ENCODE measurements at places on chromosomes 2 and 18.
A peak's percentile ranks its signal among the peaks of the same experiment; 100 is the strongest.

- no peak for DNase-seq
Measured at GRCh38 chr2:70247364-70248180, 856 bp downstream of the TIA1 start.

GRCh38 chr2:133685636-133686215 lies 117.5 kb upstream of the NCKAP5 start:
- no peak for DNase-seq

GRCh38 chr2:160574468-160575140 lies 81.0 kb upstream of the RBMS1 start:
- DNase-seq = no peak

GRCh38 chr2:117979911-117980701 lies 33.8 kb downstream of the CCDC93 start:
- DNase-seq = no peak

DNA sequence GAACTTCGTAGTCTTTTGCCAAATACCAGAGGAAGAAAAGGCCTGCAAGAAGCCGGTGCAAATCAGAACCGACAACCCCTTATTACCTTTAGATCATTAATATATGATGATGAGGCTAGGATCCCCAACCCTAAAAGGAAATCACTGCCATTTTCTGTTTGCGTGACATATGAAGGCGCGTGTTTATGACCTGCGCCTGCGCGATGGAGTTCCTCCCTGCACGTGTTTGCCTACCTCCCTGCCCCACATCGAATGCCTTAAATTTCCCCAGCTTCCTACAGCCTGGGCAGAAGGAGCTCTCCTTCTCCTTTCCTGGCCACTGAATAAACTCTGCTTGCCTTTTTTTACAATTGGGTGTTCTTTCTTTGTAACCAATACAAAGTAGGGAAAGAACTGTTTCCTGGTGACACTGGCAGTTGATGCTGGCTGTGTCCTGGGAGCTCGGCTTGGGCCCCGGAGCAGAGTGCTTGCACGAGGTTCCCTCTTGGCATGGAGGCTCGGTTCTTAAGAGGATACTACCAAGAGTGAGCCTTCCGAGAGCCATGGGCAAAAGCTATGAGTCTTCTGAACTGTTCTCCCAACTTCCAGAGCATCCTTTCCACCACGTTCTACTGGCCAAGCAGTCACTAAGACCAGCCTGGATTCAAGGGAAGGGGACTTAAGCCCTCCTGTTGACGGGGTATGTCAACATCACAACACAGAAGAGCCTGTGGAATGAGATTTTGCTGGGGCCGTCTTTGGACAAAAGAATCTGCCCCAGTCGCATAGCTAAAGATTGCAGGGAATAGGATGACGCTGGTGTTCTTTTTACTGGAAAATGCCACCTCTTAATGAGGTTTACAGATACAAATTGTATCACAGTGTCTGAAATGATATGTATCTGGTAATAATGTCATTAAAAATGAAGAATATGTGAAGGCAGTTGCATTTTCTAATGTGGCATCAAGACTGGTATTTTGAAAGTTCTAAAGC lies 179.8 kb downstream of the SH3BP4 start:
- DNase-seq = no peak

- DNase-seq = no peak
Measured at GRCh38 chr2:218885981-218886947, 5.6 kb downstream of the WNT10A start.

DNA sequence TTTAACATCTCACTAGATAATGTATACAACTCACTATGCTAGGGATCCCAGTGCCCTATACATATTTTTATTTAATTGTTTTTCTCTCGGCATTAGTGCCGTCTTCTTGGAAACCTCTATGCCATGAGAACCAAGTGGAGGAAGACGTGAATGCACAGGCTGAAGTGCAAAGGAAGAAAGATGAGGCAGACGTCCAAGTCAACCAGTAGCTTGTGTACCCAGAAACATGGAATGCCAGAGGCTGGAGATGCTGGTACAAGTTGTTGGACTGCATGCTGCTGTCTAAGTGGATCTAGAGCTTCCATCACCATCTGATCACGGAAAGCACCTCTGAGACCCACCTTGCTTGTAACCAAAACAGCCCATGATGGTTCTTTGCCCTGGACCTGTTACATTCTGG lies 12.5 kb upstream of the GEMIN6 start:
- DNase-seq = no peak

DNA sequence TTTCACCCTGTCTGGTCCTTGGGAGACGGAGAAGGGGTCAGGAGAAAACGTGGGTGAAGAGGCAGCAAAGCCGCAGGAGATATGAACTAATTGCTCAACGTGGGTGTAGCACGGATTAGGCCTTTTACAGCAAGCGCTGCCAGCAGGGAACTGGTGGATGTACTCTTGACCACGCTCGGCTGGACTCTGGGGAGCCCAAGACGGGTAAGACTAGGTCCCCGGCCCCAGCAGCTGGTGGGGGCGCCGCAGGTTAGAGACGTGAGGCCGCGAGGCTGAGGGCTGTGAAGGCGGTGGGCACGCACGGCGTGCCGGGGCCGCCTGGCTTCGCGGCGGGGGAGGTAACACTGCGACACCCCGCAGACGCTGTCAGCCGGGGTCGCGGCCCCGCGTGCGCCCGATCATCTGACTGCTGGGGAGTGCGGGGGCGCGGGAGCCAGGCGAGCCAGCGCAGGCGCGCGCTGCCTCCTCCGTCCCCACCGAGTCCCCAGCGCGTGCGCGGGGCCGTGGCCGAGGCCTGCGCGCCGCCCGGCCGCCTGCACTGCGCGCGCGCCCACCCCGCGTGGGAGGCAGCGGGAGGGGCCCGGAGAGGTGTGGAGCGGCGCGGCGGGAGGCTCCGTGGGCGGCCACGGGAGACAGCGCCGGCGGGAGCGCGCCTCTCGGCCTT lies at the start of gene CLIP4:
TSS of gene CLIP4 (plus strand) at position 470 of the 664 bp plus-strand sequence. CDS start 5,974 bp downstream, outside the sequence.
- peak; percentile 61 for DNase-seq
